ENCODE measurements at places on chromosomes 6 and 20. TPM values are rescaled to one million over a fixed set of nuclear protein-coding genes. Genes with fewer than 3 reads are reported as not detected.
A peak's percentile ranks its signal among the peaks of the same experiment; 100 is the strongest.

Gene STXBP5
- total RNA-seq, result 21.6 TPM

Gene FOXA2
- not detected for total RNA-seq

Gene DNMT3B
- 0.56 TPM for total RNA-seq

DNA sequence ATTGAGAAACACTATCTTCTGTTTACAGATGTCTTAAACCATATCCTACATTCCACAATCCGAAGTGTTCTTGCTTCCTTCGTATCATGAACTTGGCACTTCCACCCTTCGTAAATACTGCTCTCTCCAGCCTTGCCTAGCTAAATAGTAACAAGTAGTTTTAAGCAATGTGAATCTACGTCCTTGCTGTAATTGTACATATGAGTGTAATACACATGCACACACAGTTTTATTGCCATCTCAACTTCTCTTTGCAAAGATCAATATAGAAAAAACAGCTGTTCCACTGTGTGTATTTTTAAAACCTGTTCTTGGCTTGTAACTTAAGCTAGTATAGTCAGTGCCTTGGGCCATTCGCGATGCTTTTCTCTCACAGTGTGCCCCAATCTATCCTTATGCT, 1524.7 kb downstream of the GRIK2 start:
- DNase-seq, result no peak

DNA sequence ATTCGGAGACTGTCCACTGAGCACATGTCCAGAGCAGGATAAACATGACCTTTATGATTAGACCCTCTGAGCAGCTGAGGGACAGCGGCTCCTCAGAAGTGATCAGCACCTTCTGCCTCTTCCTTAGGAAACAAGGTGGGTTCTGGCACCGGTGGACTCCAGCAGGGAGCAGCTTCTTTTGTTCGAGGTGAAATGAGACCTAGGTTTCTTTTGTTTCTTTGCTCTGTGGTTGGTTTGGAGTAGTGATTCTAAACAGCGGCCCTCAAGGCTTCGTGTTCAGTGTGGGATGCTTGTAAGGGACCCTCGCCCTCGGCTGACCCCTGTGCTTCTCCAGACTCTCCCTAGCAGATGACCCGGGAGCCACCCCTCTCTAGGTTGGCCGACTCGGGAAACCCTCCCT, 14.6 kb upstream of the FRMD1 start:
- DNase-seq, result peak; percentile 44

DNA sequence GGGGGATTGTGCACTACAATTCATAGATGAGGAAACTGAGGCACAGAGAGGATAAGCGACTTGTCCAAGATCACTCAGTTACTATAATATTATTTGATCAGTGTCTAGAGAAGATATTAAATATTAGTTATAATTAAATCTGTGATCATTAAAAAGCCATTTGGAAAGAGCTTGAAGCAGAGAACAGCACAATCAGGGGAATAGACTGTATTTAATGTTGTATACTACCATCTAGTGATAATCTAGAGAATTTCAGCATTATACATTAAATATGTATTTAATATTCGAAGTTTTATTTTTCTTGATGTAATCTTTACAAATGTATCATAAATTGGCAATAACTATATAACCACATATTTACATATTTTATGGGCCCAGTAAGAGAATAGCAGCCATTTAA, 20.1 kb upstream of the MTCL3 start:
- no peak for DNase-seq

DNA sequence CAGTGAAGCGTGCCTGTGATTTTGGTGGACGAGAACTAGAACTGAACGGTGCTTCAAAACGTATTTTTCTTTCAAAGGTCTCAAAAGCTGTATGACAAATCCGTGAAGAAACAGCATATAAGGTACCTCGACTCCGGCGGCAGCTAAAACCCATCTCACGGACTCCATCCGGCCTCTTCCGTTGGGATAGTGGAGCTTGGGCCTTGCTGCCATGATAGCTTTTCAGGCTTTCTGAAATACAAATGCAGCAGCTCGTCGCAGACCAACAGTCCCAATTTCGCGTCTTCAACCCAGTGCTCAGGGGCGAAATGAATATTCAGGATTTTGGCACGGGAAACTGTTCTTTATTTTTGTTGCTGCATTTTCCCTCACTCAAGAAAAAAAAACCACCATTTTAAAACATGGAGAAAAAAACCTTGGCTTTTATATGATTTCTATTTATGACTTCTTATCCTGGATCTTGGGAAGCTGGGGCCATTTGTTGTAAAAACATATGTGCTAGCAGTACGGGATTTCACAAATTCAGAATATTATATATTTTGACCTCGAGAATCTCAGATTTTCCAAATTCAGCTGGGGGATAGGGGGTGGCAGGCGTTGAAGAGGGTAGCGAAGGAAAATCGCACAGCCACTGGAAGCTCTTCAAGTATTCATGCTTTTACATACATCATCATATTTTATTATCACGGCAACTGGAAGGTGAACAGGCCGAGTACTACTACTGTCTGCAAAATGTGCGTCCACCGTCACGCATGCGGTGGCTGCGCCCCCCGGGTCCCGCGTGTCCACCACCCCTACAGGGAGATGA, 849 bp downstream of the GSTA4 start:
- no peak for DNase-seq

DNA sequence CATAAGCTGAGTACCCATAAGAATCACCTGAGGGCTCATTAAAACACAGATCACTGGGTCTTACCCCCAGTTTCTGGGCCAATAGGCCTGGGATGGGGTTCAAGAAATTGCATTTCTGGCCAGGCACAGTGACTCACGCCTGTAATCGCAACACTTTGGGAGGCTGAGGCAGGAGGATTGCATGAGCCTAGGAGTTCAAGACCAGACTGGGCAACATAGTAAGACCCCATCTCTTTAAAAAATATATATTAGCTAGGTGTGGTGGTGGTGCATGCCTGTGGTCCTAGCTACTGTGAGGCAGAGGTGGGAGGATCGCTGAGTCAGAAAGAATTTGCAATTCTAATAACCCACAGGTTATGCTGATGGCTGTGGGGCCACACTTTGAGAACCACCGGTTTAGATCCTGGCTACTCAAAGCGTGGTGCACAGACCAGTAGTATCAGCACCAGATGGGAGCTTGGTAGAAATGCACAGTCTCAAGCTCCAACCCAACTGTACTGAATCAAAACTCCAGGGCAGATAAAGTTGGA, 2.0 kb downstream of the CCM2L start:
- no peak for DNase-seq

All from posterior vena cava (tissue), 2 donors.